ENCODE measurements at places on chromosomes 11 and 22.

DNA sequence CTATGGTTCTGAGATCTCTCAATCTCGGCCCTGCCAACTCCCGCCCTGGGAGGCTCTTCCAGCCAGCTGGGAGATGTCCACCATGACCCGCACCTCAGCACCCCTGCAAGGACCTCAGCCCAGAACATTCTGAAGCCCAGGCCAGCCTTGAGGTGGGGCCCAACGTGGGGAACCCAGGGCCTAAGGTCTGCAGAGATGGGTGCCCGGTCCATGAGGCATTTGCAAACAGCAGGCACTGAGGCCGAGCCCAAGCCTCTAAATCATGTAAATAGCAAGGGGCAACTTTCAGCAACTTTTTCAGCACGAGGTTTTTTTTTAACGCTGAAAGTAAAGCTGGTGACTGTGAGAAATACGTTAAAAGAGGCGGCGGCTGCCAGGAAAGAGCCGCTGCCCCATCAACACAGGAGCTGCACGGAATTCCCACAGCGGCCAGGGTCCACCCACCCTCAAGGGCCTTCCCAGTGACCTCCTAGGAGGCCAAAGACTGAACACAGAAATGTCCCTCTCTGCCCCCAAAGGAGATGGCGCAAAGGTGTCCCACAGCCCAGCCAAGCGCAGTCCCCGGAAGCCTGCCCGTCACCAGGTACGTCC lies 46.9 kb downstream of the BRD1 start:
- DNase-seq = no peak

DNA sequence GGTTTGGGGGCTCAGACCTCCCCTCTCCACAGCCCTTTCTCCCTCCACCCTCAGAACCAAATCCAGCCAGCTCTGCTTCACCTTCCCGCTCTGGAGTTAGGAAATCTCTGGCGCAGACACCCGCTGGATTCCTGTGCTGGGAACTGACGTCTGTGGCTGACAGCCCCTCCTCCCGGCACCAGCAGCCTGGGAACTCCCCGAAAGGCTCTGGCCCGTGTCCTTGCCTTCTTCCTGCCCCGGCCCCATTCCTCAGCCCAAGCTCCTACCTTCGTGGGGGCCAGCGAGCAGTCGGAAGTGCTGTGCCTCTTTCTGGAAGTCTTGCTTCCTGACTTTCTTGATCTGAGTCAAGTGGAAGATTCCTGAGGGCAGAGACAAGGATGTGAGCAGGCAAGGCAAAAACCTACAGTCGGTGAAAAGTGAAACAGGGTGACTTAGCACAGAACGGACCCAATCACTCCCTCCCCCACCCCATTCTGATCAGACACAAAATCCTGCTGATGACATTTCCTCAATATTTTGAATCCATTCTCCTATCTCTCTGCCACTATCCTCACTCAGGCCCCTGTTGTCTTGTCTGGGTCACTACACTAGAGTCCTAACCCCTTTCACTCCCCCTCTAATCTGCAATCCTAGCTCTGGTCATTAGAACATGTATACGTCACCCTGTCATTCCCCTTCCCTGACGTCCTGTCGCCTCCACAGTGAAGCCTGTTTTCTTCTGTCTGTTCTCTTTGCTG lies 34.1 kb downstream of the CHRDL2 start:
- no peak for DNase-seq

GRCh38 chr11:69870766-69871165 lies 51.5 kb upstream of the FGF3 start:
- DNase-seq = peak; percentile 14

DNA sequence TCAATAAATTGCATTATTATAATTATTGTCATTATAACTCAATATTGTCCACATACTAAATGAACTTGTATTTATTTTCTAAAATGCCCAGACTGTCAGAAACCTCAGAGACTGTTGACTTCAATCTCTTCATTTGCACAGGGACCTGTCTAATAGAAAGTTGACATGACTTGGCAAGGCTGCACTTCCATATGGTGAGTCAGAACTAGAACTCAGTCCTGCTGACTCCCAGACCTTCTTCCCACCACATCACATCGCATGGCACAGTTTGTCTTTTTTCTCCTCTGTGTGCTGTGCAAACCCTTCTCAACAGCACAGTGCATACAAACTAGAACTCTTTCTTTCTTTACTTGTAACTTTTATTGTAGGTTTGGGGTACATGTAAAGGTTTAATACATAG lies 215.1 kb upstream of the BLID start:
- peak; percentile 33 for DNase-seq

- peak; percentile 16 for DNase-seq
These were observed 29.3 kb downstream of the SERPINH1 start for GRCh38 chr11:75591371-75591770.

GRCh38 chr11:27460158-27460978 lies 12.2 kb downstream of the LGR4 start:
- DNase-seq = no peak

GRCh38 chr11:76667856-76668255 lies 2.7 kb downstream of the LRRC32 start:
- DNase-seq = no peak
